Type B pancreatic cell (in vitro differentiated cells): ENCODE measurements at places on chromosomes 4 and X.

- DNase-seq: no peak
Observed at GRCh38 chrX:66024092-66024467, 15.8 kb downstream of the VSIG4 start.

DNA sequence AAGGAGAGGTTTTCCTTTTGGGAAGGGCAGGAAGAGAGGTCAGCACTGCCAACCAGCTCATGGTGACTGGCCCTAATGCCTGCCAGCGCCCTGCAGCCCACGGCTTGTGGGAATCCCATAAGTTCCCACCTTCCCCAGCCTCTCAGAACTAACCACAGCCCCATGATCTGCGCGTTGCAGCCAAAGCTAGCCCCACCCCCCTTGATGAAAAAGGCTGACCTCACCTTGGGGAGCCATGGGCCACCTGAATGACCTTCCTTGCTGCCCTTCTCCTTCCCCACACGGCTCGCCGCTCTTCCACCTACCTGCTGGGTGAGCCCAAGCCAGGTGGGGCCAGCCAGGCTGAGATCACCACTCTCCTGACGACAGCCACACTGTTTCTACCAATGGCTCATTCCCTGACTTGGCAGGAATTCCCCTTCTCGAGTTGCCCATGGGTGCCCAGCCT lies 3.9 kb upstream of the ELF4 start:
- DNase-seq: no peak

GRCh38 chrX:128800138-128800537 lies 723.2 kb downstream of the SMARCA1 start:
- no peak for DNase-seq

GRCh38 chr4:38675146-38676121 lies 11.4 kb downstream of the KLF3 start:
- DNase-seq: peak; percentile 79

- DNase-seq: no peak
Observed at GRCh38 chr4:37620176-37620575, 66.0 kb downstream of the RELL1 start.

DNA sequence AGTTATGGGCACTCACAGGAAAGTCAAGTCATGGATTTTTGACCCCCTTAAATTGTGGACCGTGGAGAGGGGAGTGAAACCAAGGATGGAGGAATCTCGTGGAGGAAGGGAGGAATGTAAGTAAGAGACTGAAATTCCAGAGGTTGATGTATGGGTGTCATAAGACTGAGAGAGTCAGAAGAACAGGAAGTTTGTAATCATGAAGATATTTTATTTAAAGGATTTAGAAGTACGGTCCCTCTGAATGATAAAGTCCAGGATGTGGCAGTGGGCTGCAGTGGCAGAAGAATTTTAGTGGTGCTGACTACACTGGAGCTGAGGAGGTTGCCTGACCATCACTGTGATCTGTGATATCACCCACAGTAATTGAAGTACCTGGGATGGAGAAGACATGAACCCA lies 57.8 kb downstream of the DCLK2 start:
- DNase-seq: no peak

- DNase-seq: no peak
Observed at GRCh38 chr4:125244848-125245450, 69.8 kb upstream of the FAT4 start.

DNA sequence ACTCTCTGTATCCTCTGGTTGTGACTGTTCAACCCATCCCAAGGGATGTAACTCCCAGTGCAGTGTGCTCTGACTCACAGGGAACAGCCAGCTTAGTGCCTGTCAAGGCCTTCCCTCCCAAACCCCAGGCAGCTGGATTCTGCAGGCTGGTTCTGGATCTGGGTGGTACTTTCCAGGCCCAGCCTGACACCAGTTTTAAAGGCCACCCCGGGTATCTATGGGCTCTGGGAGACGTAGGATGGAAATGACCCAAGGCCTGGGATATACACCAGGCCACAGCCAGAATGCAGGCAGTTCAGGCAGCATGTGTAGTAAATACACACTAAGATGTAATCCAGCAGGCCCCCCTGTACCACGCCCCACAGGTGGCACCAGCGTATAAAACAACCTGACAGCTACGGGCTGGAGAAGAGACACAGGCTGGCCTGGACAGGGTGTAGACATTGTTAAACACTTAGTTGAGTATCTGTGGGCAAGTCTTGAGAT lies 64.2 kb downstream of the SPINK2 start:
- DNase-seq: no peak

DNA sequence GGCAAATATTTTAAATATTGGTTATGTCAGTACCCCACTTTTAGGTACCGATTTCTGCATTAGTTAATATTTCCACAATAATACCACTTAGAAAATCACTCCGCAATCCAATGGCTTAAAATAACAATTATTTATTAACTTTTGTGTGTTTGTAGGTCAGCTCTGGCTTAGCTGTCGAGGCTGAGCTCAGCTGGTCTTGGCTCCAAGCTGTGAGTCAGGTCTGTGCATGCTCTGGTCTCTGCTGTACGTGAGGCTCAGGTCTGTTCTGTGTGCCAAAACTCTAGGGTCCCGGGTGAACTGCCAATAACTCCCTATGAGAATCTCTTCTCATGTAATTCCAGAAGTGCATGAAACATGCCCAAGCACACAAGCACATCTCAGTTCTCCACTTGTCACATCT lies 245.8 kb upstream of the GK2 start:
- no peak for DNase-seq

DNA sequence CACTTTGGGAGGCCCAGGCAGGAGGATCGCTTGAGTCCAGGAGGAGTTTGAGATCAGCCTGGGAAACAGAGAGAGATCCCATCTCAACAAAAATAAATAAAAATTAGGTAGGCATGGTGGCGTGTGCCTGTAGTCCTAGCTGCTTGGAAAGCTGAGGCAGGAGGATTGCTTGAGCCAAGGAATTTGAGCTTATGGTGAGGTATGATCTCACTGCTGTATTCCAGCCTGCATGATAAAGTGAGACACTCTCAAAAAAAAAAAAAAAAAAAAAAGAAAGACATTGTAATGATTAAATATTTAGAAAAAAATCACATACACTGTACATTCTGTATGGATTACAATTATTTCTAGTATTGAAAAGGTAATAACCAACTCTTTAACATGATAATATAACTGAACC lies 87.1 kb downstream of the SLIT2 start:
- DNase-seq: no peak

GRCh38 chr4:25938787-25939186 lies 24.8 kb downstream of the SMIM20 start:
- DNase-seq: no peak

DNA sequence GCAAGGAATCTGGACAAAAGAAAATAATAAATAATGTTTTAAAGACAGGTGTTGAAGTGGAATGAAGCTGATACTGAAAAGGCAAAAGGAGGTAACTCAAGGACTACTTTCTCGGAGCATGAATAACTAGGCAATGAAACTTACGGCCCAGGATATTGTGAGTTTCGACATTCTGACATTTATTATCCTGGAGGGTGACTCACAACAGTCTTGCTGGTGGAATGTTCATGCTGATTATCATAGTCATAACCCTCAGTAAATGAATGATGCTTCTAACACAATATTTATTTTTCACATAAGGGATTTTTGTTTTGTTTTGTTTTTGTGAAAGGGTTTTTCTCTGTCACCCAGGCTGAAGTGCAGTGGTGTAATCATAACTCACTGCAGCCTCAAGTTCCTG lies 147.0 kb upstream of the HPGD start:
- no peak for DNase-seq

GRCh38 chrX:110294087-110294486 lies 23.8 kb downstream of the AMMECR1 start:
- DNase-seq: no peak

- DNase-seq: peak; percentile 45
Observed at GRCh38 chrX:69323786-69324720, 158.8 kb upstream of the PJA1 start.

- no peak for DNase-seq
Observed at GRCh38 chr4:74618659-74619058, 173.7 kb downstream of the AREG start.

DNA sequence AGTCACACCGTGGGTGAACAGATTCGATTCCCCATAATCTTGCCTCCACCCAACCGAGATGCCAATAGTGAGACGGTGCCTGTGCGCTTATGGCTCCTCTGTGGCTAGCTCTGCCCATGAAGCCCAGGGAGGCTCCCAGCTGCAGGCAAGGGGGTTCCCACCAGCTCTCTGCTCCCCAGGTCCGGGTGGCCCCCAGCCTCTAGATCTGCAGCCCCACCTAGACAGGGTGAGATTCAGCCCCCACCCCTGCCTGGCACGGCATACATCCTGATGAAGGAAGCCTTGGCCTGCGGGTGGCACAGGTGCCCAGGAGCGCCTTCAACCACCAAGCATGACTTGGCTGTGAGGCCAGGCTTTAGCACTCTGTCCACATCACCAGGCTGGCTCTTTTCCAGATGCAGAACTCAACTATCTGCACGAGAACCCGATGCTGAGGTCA lies 40.6 kb downstream of the WDR1 start:
- DNase-seq: no peak
